ENCODE measurements at places on chromosomes 7 and 10.

- DNase-seq, result no peak
Observed at GRCh38 chr10:78997635-78998618, 70.8 kb upstream of the ZMIZ1 start.

DNA sequence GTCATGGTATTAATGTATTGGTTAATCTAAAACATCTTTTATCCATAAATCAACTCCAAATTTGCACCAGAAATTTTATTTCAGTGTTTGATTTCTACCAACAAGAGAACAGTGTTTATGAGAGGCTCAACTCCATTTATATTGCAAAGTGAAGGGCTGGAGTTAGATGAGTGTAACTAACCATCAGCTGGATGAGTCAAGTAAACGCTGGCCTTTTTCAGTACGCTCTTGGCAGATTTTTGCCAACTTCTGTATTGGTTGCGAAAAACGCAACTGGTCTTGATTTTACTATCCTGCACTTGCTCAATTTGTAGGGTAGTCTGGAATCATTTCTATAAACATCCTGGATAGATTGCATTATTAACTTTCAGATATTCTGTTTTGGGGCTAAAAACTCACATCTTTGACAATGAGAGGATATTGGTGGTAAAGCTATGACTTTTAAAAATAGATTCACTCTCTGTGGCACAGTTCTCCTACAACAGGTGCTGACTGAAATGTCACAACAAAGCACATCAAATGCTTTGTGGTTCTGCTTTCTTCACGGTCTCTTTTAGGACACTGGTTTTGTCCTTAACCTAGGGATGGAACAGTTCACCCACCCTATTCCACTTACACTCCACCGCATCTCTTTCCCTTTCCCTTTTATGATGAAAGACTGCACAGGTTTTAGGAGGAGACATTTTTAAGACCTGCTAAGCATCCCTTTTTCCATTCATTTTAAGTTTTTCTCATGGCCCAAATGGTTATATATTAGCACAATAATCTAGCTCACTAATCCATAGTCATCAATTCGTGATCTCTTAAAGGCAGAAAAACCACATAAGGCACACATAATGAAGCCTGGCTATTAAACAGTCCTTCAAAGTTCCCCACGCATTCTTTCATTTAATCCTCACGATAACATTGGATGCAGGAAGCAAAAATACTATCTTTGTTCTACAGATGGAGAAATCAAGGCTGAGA lies 12.8 kb downstream of the CACNA2D1 start:
- DNase-seq, result no peak

DNA sequence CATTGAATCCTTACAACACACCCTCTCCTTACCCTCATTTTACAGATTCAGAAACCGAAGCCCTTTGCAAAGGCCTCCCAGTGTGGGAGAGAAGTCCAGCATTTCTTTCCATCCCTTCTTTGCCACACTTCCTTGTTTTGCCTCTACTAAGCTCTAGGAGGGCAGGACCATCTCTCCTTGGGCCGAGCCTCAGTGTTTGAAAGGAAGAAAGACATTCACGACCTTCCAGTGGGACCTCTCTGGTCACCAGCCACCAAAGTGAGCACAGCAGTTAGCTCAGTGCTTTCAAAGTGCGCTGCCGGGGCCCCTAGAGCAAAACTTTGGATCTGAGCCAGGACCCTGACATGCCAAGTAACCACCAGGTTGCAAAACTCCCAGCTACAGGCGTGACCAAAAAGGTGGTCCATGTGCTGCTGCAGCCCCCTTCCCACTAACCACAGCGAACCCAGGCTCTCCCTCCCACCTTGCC lies 12.4 kb downstream of the CTBP2 start:
- DNase-seq, result peak; percentile 38

DNA sequence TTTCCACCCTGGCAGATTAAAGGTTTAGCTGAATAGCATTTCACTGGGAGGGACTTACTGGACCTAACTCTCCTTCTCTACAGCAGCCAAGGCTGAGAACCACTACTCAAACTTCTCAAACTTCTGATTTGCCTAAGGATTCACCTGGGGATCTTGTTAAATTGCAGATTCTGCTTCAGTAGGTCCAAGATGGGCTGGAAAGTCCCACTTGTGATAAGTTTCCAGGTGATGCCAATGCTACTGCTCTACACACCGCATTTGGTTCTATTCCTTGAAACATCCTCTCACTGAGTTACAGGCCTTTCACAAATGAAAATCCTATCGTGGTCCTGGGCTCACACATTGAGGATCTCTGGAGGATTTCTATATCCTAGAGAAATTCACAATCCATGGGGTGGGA lies 147.9 kb downstream of the CHCHD3 start:
- no peak for DNase-seq

DNA sequence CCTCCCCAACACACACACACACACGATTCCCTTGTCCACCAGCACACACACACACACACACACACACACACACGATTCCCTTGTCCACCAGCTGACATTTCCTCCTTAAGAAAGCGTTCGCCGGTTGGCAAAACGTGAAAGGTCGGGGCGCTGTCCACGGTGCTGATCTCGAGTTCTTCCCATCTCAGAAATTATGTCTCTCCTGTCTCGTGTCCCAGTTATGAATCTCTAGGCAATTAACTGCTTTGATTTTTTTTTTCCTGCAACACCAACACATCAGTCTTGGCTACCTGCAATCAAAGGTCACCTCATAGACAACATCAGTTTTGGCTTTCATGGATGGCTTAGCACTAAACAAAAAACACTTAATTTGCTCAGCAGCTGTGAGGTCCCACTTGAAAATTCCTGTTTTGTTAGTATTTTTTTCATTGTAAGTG lies 1.9 kb downstream of the INA start:
- no peak for DNase-seq

DNA sequence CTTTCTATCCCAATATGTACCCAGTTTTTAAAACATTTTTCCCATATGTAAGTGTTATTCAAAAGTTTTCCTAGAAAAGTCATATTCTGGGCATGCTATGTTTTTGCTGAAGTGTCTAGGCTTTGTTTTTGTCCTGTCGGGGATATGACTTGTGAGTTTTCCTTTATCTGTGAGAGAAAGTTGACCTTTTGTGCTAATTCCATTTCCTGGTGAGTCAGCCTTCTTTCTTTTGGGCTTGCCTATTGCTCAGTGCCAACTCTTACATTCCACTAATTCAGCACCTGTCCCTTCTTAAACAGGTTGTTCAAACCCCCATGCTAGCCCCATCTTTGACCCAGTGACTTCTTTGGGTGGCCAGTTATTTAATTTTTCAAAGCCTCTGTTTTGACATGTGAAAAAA lies 146.2 kb downstream of the AHR start:
- DNase-seq, result no peak

DNA sequence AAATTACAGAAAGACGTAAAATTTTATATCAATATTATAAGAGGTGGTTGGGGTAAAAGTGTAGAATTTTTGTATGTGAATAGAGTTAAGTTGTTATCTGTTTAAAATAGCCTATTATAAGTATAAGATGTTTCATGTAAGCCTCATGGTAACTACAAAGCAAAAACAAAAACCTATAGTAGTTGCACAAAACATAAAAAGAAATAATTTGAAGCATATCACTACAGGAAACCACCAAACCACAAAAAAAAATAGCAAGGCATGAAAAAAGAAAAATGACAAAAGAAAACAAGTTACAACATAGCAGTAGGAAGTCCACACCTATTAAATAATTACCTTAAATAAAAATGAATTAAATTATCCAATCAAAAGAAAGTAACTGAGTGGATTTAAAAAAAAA lies 12.4 kb upstream of the GSTK1 start:
- DNase-seq, result no peak

DNA sequence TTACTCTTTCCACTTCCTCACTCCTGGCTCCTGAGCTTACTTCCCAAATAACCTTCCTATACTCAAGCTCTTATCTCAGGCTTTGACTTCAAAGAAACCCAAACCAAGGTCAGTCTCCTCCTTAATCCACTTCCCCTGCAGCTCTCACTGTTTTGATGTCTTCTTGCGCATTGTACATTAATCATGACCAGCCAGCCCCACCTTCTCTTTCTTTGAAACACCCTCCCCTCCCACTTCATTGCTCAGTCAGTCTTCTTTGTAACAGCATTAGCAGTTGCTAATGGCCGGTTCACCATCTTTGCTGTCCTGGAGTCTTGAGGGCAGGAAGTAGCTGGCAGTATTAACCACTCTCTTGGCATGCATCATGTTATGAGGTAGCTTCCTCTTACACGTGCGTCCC lies 57.9 kb upstream of the CHCHD3 start:
- no peak for DNase-seq

DNA sequence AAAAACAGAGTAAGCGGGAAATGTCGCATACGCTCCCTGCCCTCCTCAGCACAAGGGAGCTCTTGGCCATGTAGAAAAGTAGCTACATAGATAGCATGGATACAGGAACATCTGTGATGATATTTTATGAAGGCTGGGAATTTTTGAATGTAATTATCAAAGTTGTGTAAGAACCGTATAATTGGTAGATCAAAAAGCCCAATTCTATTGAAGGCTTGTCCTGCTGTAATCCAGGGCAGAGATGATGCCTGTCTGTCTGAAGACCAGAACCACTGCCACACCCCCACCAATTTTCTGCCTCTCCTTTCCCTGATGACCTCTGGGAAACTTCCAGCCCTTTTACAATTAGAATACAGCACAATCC lies 51.4 kb downstream of the ZRANB1 start:
- DNase-seq, result no peak

- DNase-seq, result peak; percentile 23
Observed at GRCh38 chr7:31488562-31489203, 25.2 kb upstream of the ITPRID1 start.

GRCh38 chr10:86803156-86803555 lies 46.7 kb downstream of the BMPR1A start:
- no peak for DNase-seq

DNA sequence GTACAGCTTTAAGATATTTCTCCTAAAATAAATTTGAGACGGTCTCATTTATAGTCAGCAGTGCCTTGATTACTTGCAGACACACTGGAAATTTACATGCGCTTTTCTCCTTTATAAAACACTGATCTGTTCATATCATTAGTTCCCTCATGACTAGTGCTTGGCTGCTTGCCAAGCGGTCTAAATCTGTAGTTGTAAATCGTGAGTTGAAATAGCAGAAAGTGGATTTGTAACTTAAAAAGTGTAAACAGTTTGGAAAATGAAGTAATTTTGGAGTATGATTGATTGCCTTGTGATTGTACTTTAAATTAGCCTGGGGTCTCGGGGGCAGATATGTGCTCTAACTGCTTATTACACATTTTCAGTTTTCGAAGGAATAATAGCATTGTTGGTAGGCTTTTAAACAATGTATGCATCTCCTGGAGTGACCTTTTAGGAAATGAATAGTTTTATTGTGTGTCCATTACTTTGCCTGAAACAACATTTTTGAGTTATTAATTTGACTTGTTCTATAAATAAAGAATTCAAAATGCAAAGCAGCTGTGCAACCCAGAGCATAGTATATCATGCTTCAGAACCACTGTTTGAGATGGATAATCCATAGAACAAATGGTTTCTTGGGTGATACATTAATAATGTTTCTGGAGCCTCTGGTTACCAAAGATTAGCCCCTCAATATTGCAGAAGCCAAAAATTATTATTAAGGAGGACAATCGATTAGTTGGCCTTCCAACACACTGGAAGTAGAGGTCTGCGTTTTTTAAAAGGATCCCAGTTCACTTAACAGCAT lies 73.3 kb downstream of the ARID5B start:
- DNase-seq, result no peak

DNA sequence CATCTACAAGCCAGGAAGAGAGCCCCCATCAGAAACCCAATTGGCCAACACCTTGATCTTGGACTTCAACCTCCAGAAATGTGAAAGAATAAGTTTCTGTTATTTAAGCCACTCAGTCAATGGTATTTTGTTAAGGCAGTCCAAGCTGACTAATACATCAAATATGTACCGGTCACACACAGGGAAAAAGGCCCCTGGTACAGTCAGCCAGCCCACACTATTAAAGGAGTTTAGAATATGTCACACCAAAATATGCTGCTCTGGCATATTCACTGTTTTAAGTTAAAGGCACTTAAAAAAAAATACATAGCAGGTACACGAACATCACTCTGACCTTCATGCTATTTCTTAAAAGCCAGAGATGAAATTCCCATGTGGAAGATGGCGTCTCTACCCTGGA lies 15.2 kb upstream of the CDCA7L start:
- DNase-seq, result no peak

- no peak for DNase-seq
Observed at GRCh38 chr10:22670788-22671187, 43.6 kb downstream of the PIP4K2A start.

DNA sequence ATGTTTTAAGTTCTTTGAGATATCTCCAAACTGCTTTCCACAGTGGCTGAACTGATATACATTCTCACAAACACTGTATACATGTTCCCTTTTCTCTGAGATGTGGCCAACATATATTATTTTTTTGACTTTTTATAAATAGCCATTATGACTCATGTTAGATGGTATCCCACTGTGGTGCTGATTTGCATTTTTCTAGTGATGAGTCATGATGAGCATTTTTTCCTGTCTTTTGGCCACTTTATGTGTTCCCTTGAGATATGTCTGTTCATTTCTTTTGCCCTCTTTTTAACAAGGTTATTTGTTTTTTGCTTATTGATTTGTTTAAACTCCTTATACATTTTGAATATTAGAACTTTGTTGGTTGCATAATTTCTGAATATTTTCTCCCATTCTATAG lies 1055.1 kb downstream of the NXPH1 start:
- DNase-seq, result no peak

DNA sequence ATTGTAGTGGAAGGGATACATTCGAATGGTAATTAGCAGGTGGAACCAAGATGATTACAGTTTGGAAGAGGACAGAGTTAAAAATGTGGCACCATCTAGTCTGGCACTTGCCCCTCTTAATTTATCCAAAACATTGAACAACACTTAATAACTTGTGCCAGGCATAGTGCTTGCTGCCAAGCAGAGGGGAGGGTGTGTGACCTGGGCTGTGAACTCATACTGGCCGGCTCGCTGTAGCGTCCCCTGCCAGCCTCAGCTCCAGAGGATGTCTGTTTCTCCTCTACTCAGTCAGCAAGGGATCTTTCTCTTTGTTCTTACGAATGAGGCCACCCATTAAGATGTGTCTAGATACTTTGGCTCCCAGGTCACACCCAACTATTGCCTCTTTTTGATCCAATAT lies 179.4 kb upstream of the INHBA start:
- DNase-seq, result no peak

DNA sequence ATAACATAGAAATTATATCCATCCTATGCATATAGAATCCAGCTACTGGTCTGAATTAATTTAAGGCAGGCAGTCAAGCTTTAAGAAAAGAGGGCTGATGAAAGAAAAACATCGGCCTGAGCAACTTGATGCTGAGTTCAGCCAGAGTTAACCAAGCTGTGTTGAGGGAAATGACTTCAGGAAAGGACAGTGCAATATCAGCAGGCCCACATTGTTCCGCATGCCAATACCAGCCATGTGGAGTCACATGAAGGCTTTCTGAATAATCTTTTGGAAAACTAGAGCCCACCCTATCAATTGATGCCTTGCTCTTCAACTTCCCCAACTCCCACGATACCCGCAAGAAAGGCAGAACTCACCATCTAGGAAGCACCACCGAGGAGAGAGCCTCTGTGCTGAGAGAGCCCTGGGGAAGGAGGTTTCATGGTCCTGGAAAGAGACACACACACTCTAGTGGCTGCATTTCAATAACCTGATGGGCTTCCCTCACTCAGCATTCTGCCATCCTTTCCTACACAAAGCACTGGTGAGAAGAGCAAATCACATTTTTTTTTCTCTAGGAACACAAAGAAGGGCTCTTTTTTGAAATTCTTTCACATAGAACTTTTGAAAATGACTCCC lies 125.8 kb upstream of the PTN start:
- no peak for DNase-seq

GRCh38 chr10:86706977-86707376 lies 38.7 kb downstream of the LDB3 start:
- no peak for DNase-seq

GRCh38 chr7:50400114-50400513 lies 50.0 kb downstream of the FIGNL1 start:
- DNase-seq, result no peak
